Non-pigmented ciliary epithelial cell (primary cell): ENCODE measurements at places on chromosomes 2 and 18.

- DNase-seq: no peak
Measured at GRCh38 chr2:239465017-239466001, 64.5 kb upstream of the HDAC4 start.

DNA sequence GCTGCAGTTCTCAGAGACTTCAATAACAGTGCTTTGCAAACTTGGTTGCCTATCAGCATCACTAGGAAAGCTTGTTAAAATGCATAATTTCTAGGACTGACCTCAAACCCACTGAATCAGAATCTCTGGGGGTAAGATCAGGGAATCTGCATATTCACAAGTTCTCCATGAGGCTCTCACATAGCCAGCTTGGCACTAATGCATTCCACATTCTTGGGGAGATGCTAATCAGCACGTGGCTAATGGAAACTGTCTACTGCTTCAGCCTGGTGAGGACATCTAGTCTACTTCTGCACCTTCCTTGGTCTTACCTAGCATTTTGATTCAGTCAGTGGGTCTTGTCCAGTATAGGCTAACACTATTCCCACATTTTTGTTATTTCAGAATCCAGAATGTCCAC is 56.3 kb downstream of the RBKS start:
- peak; percentile 13 for DNase-seq

- no peak for DNase-seq
Measured at GRCh38 chr2:239749272-239749873, 275.8 kb downstream of the NDUFA10 start.

DNA sequence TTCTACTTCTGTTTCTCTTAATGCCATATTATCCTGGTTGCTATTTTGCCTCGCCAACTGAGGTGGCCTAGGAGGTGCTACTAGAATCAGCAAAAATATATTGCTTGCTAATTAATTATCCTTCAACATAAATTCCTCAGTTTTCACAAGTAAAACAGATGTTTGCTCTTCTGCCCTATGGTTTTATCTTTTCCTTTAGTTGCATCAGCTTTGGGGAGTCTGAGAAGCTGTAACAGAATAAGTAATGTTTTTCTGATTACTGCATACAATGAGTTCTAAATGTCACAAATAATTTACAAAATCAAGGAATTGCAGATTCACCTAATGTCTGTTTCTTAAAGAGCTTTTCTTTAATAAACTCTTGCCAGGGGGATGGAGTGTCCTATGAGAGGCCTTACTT is 36.7 kb downstream of the GULP1 start:
- no peak for DNase-seq

GRCh38 chr2:232838406-232838874 is 31.6 kb upstream of the SNORC start:
- no peak for DNase-seq

DNA sequence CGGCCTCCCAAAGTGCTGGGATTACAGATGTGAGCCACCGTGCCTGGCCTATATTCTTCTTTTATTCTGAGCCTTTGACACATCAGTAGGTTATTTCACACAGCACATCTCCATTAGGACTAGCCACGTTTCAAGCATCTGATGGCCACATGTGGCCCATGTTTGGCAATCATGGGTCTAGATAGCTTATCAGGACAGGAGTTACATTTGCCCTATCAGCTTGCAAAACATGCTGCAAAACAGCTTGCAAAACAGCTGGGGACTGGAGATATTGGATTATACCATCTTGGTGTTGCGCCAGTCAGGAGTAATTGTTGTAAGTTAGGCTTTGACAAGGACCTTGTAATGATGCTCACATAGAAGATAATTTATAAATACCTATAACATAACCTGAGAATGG is 94.9 kb downstream of the GBX2 start:
- no peak for DNase-seq

- no peak for DNase-seq
Measured at GRCh38 chr18:71951001-71951400, 593.1 kb downstream of the CBLN2 start.

GRCh38 chr2:84958135-84959059 is 12.6 kb upstream of the KCMF1 start:
- DNase-seq: peak; percentile 63

- no peak for DNase-seq
Measured at GRCh38 chr2:127118467-127118866, 11.5 kb upstream of the BIN1 start.

DNA sequence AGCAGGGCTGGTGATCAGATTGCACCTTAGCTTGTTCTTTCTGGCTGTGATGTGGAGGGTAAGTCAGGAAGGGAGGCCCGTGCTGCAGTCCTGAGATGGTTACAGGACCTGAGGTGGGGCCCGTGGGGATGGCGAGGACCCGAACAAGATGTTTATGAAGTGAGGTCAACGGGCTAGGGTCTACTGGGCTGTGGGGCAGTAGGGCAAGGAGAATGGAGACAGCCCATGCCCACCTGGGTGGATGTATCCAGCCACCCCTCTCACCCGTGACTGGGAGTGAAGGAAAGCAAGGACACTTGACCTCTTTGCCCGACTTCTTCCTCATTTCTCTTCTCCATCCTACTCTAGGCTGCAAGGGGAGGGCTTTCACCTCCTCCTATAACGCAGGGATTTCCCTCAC is 18.0 kb downstream of the PTMA start:
- DNase-seq: no peak

DNA sequence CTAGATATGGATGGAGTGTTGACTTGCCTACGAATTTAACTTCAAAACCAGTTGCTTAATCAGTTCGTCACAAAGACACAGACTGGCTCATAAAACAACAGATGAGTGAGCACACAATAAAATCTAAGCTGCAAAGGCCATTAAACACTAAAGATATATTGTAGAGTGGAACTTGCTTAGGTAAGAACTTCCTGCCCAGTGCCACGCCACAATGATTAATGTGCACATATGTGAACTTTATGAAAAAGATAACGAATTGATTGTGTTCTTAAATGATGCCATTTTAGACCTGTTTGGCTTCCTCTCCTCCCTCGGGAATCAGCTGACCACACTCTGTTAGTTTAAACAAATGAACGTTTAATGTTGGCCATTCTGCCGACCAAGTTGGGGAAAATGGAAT is 2031.3 kb upstream of the CELF4 start:
- no peak for DNase-seq

- DNase-seq: no peak
Measured at GRCh38 chr18:57780318-57780705, 22.8 kb downstream of the ATP8B1 start.

DNA sequence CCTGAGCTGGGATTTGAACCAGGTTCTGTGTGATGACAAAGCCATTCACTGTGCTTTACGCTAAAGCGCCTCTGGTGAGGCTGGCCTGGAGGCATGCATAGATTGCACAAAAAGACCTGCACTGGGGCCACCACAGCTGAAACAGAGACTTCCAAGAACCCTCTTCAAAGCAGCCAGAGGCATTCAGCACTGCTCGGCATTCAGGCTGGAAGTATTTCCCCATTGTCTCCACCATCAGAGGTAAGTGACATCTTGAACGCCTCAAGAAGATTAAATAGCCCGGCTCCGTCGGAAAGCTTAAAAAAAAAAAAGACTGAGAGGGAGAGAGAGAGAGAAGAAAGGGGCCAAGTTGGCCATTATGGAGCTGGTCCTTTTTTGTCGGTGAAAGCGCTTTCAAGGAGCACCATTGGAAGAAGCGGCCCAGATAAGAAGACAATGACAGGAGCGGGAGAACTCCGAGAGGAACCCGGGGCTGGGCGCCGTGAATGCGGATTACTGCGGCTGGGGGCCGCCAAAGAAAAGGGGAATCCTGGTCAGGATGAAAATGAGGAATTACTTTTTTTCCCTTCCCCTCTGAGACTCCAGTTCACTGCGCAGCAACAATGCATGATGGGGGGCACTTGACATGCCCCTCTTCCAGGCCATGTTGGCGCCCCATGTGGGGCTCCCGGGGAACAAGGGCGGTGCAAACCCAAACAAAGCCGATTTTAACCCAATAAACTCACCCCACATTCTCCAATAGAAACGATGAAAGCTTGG is 228.3 kb downstream of the MYCN start:
- DNase-seq: no peak

- no peak for DNase-seq
Measured at GRCh38 chr2:98505971-98506664, 61.5 kb downstream of the INPP4A start.

GRCh38 chr2:196453613-196454047 is 185.9 kb upstream of the CCDC150 start:
- DNase-seq: peak; percentile 20

GRCh38 chr2:45115181-45115580 is 105.9 kb upstream of the SIX2 start:
- DNase-seq: no peak

- DNase-seq: no peak
Measured at GRCh38 chr2:240000671-240001070, 24.5 kb downstream of the NDUFA10 start.

GRCh38 chr18:9848170-9848879 is 37.4 kb upstream of the TXNDC2 start:
- no peak for DNase-seq

DNA sequence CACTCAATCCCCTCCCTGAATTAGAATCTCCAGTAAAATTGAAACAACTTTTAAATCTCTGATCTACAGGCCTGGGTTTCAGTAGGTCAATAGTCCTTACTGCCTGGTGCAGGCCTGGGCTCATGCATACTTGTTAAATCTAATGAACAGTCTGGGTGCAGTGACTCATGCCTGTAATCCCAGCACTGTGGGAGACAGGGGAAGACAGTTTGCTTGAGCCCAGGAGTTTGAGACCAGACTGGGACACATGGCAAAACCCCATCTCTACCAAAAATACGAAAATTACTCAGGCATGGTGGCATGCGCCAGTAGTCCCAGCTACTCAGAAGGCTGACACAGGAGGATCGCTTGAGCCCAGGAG is 94.7 kb upstream of the SP3 start:
- no peak for DNase-seq

GRCh38 chr2:30899516-30900054 is 92.3 kb upstream of the CAPN13 start:
- no peak for DNase-seq

GRCh38 chr2:190551928-190552327 is 17.4 kb upstream of the NEMP2 start:
- DNase-seq: no peak

DNA sequence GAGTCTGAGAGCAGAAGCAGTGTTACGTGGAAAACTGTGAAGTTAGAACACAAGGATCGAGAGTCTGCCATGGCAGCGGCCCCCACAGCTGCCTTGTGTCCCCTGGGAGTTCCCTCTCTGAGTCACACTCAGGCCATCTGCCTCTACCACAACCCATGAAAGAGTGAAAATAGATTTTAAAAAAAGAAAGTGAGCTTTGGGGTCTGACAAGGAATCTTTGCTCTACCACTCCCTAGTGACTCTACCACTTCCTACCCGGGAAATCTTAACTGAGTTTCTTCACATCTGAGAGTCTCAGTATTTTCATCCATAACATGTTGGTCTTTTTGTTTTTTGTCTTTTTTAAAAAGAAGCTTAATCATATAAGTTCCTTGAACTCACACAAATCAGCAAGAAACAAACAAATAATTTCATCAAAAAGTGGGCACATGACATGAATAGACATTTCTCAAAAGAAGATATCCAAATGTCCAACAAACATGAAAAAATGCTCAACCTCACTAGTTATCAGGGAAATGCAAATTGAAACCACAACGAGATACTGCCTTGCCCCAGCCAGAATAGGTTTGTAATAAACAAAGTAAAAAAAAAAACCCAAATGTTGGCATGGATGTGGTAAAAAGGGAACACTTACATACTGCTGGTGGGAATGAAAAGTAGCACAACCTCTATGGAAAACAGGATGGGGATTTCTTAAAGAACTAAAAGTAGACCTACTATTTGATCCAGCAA is 2.4 kb upstream of the MSGN1 start:
- no peak for DNase-seq
